ENCODE measurements at places on chromosomes 7 and 10.
A peak's percentile ranks its signal among the peaks of the same experiment; 100 is the strongest.

DNA sequence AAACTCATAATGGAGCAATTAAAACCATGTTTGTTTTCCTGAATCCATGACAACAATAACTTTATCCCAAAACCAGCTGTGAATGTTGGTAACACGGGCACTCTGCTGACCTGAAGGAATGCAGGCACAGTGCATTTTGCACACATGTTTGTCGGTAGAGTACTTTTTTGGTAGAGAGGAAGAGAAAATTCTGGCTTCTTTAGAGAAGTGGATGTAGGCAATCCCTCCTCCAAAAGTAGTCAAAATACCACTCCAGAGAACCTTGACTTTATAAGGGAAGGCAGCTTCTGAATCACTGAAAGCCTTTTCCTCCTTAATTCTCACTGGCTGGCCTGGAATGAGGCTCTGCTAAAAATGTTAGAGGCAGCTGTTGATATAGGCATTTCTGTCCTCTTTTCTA is 15.8 kb upstream of the ACTA2 start:
- DNase-seq, result no peak

DNA sequence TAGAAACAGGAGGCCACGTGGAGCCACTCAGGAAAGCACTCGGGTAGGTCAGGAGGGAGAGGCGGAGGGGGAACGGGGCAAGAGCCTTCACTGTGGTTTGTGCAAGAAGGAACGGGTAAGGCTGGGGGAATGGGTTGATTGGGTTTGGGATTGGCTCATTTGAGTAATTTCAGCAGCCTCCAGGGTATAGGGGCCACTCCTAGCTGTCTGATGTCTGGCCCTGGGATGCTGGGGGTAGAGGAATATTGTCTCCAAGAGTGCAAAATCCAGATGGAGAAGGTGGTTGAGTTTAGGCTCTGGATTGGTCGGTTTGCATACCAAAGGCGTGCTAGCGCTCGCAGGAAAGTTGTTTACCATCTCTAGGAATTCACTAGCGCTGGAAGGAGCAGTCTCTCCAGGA is 47.2 kb downstream of the MYL10 start:
- no peak for DNase-seq

DNA sequence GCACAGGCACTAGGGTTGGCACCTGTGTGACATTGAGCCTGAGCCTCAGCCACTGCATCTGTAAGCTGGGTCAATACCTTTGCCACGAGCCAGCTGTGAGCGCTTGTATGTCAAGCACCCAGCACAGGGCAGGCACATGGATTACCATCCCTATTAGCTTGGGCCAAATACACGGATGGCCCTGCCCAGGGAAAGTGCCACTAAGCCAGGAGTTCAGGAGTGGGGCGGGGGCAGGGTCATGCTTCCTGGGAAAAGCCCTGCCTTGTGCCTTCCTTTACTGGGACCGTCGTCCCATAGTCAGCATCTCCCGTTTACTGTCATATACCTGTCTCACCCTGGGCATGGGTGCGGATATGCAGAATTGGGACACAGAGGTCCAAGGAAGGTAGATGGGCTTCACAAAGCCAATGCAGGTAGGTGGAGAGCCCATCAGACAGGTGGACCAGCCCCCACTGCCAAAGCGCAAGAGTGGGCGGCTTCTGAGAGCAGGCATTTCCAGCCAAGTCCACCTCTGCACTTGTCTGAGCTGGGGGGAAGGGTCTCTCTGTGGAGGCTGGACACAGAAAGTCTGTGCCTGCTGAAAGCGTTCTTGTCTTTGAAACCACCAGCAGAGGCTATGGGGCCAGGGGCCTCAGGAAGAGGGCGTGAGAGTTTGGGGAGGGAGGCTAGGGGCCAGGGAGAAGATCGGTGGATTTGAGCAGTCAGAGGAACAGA is 72.6 kb downstream of the VWA2 start:
- DNase-seq, result no peak

DNA sequence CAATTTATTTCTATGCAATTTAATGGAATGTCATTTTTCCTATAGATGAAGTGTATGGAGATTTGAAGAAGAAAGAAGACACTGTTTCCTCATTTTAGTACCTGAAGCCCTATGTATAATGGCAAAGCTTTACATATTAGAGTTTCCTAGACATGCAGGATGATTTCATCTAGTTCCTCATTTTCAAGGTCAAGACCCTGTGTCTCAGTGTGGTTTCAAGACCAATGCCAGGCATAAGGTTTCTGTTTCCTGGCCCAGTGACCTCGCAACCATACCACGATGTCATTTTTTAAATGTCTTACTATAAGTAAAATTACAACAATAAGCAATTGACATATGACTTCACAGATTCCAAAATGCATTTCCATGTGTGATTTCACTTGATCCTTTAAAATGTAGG is 336.5 kb upstream of the PRKCQ start:
- peak; percentile 79 for DNase-seq

GRCh38 chr7:6271060-6271658 is 1.3 kb downstream of the CYTH3 start:
- peak; percentile 61 for DNase-seq

DNA sequence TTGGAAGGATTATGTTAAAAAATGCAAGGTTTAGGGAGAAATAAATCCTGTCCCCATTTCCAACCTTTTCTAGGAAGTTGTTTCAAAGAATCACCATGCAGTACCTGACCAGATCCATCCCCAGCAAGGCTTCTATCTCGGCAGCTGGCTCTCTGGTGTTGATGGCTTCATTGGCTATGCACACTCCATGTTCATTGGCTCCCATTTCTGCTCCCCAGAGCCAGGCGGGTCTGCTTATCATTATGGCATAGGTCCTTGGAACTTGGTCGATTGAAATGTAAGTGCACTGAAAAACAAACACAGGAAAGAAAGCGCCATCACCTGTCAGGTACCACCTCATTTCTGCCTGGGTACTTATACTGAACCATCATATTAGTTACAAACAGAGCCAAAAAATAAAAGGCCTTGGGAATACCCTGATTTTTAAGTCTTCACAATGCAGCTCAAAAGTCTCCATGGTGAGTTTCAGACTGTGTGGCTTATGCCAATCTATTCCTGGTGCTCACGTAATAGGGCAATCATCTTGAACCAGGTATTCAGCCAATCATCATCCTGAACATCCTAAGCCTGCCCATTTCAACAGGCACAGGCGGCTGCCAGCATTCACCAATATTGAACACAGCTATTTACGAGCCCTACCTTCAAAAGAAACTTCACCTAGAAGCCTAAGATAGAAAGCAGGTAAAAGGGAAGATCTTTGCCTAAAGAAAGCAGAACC is 34.4 kb downstream of the SCRN1 start:
- DNase-seq, result no peak

GRCh38 chr10:116849248-116850057 is at the start of gene ENO4:
Gene ENO4 (plus strand): TSS chr10:116849499. CDS start chr10:116849567, 68 bp downstream.
- peak; percentile 13 for DNase-seq

DNA sequence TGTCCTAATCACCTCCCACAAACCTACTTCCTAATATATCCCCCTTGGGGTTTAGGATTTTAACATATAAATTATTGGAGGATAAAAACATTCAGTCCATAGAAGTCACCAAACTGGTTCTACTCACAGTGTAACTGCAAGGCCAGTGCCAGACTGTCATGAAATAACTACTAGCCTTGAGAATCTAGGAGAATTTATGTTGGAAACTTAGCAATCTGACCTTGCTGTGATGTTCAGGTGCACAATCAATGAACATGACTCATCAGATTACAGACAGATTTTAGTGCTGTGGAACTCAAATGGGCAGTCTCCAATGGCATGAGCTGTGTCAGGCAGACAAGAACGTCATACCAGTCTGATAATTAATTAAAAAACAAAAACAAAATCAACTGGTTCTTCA is 571.4 kb upstream of the IGFBP3 start:
- no peak for DNase-seq

DNA sequence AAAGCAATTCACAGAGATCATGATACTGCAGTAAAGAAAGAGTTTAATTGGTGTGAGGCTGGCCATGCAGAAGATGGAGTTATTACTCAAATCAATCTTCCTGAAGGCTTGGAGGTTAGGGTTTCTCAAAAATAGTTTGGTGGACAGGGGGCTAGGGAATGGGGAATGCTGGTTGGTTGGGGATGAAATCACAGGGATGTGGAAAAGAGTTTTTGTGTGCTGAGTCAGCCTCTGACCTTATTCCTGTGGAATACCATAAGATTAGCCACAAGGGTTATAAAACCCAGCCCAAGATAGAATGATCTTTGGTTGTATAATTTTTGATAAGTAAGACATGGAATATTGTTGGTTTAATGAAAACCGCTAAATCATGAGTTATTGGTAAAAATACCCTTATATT is 764.3 kb downstream of the TYW1 start:
- DNase-seq, result no peak
